ENCODE measurements at places on chromosomes 7 and 10.
A peak's percentile ranks its signal among the peaks of the same experiment; 100 is the strongest.

DNA sequence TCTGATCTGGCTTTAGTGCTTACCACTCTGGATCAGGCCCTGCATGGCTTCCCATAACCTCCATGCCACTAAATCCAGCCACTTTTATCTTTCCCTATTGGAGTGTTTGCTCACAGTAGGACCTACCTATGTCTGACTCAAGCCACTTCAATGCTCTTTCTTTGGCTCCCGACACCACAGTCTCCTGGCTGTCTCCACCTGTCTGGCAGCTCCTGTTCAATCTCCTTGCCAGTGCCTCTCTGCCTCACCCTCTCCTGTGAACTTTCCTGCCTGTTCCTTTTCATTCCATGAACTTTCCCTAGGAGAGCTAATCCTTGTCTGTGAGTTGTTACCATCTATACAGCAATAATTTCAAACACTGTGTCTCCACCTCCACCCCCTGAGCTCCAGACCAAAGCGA is 82.6 kb upstream of the UCN3 start:
- no peak for DNase-seq

DNA sequence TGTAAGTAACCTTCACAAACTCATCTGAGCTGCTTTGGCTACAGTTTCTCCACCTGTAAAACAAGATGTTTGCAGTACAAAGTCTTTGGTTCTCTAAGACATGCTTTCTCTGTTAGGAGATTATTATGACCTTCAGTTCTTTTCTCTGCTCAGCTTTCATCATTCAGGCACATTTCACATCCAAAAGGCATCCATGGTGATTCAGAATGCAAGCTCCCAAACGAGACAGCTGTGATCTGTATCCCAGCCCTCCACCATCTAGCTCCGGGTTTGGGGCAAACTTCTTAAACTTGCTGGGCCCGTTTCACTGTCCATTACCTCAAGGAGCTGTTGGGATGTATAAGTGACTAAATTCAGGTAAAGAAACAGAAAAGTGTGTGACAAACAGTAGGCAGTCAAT is 95.8 kb upstream of the COL1A2 start:
- peak; percentile 65 for DNase-seq

- no peak for DNase-seq
These were observed 15.9 kb downstream of the KPNA7 start for GRCh38 chr7:99191869-99192596.

- no peak for DNase-seq
These were observed 14.3 kb upstream of the MALSU1 start for GRCh38 chr7:23284871-23285270.

DNA sequence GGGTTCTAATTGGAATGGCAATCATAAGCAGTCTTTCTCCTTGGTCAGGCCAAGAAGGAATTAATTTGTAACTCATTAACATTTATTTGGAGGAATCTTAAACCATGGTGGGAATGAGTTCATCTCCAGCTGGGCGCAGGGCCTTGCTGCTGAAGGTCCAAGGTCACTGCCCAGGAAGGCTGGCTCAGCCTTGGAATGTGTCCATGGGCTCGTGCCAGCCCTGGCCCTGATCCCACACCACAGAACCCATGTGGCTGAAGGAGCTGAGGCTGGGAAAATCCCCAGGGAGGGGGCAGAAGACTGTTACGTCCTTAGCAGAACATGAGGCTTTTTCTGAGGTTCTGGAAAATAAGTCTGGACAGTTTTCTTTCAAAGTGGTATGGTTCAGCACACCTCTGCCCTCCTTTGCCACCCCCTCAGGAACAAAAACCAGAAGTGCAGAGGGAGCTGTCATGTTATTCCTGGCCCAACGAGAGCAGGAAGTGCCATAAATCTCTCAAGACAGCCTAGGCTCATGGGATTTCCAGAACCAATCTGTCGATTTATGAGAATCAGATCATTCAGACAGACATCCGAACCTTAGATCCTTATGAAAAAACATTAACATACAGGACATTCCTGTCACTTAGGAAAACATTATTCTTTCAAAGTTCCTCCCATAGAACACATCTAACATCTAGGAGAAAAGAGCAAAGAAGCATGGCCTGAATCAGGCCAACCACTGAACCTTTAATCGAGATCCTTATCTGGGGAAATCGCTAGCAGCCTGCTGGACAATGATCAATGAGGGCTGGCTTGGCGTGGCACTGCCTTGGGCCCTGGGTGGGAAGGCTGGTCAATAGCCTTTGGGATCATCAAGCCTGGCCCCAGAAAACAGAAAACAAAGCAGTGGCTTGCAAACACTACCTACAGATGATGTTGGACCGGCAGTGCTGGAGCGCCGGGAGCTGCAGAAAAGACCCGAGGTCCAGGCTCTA is 134.3 kb downstream of the TAX1BP1 start:
- DNase-seq = peak; percentile 13

GRCh38 chr10:118979661-118980060 is 49.9 kb upstream of the NANOS1 start:
- no peak for DNase-seq

DNA sequence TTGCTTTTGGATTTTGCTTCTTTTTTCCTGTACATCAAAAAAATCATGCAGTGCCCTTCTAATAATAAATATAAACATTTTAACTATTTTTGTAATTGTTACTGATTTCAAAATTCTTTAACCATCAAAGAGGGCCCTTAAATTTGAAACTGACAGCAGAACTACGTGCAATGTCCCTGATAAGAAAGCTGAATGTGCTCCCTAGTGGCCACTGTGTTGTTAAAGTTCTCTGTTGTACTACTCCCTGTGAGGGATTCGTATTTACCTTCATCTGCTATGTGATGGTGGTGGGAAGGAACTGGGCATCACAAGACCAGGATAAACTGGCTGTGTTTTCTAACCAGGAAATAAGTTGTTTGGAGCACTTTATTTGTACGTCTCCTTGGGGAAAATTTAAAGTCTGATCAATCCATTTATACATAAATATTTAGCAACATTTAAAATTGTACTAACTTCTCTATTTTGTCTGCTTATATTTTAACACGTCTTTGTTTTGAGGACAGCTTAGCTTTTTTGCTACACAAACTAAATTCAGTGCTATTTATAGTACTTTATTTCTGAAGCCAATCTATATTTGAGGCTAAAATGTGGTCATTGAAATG is 322.4 kb downstream of the HGF start:
- peak; percentile 31 for DNase-seq

DNA sequence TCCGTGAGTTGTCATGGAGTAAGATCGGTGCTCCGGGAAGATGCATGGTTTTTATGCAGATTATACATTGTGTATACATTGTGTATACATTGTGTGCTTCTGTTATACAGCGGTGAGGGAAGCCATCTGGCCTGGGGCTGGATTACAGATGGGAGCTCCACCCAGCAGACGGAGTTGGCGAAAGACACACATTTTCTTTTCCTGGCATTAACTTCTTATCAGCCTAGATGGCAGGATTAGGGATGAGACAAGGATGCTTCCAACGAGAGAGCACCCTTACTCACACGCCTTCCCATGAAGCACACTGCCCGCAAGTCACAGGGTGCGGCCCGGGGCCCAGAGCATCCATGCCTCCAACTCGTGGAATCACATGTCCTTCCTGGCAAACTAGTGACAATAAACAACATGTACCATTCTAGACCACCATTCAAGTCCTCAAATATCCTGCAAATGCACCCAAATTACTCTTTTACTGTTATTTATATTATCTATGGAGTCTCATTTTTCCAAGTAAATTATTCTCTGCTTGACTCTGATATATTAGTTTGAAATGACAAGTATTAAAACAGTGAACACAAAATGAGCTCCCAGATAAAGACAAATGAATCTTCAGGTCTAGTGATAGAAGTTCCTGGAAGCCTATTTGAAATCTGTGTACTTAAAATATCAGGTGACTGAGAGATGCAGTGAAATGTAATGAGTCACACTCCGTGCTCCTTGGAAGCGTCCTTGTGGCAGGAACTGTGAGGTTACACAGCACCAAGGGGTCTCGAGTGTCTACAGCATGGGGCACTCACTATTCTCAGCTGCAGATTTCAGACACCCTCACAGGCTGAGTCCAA is 29.8 kb upstream of the PPP2R2D start:
- DNase-seq = no peak

GRCh38 chr7:9718071-9718661 is 1255.5 kb upstream of the PHF14 start:
- no peak for DNase-seq

GRCh38 chr10:78049851-78050250 is 16.2 kb downstream of the RPS24 start:
- no peak for DNase-seq

DNA sequence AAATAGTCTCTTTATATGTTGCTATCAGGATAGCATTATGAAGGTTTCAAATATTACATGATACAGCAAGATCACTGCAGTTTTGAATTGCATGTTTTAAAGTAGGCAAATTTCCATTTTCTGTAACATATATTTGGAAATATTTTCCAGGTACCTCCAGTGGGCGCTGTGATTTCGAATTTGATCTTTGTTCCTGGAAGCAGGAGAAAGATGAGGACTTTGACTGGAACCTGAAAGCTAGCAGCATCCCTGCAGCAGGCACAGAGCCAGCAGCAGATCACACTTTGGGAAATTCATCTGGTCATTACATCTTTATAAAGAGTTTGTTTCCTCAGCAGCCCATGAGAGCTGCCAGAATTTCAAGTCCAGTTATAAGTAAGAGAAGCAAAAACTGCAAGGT is 299.0 kb downstream of the MALRD1 start:
- DNase-seq = no peak

DNA sequence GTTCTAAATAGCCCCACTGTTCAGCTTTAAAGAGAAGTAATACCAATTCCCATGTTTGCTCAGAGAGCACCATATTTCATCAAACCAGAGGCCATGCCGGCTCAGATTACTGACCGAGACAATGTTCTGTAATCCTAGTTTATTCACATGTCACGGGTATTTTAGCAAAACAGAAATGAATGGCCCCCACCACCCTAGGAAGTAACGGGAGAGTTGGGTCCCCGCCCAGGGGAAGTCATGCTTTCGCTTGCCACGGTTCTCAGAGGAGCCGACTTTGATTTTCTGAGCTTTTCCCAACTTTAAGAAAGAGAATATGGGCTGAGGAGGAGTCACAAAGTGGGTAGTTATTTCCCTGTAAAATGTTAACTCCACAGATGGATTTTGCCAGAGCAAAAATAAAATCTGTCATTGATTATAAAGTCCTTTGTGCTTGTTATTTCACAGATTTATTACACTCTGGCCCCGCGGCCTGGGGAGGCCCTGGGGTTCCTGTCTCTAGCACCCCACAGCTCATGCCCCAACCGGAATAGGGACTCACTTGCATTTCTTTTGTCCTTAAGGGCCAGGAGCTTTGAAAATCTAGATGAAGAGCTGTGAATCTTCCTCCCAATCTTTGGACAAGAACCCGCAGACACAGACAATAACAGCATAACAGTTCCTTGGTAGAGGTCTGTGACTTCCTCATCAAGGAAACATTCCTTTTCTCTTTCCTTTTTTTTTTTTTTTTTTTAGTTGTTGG is 3.7 kb upstream of the GDF10 start:
- no peak for DNase-seq

DNA sequence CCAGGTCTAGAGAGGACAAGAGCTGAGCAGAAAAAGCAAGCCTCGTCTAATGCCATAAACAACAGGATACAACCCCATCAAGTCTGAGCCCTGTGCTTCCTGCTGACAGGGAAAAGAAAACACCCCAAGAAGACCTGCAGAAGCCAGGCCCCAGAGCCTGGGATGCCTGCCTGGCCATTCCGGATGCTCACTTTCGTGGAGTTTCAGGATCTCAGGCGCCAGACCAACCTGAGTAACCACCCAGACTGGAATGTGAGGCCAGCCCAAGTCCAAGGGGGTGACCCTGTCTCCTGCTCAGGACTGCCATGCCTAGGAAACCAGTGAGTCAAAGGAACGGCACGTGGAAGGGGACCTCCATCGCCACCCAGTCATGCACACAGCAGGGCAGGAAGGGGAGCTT is 74.3 kb downstream of the PLXNA4 start:
- no peak for DNase-seq

DNA sequence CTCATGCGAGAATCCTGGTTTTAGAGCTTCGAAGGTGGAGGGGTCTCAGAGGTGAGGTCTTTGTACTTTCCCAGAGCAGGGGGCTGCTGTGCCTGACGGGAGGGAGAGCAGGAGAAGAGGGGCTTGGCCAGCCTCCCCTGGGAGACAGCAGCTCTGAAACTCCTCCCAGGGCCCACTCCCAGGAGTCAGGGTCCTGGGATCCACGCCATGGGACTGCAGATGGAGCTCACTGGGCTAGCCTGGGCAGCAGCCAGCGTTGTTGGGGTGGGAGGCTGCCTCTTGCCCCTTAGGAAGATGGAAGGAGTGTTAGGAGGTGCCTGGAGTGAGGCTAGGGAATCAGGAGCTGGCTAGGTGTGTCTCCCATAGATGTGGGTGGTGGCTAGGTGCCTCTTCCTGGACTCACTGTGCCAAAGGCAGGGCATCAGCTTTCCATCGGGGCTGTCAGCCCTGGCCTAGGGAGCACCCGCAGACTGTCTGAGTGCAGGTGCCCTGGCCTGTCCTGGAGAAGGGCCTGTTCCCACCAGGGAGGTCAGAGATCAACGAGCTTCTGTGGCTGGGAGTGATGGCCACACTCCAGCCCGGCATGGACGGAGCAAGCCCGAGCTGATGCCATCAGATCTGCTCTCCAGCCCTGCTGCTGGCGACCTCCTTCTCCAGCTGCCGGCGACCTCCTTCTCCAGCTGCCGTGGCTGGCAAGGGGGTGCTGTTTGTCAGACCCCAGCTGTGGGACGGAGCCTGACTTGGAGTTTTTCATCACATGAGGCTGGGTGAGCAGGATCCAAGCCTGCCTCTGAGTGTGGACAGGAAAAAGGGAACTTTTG is 111.3 kb downstream of the PTPN20 start:
- no peak for DNase-seq

DNA sequence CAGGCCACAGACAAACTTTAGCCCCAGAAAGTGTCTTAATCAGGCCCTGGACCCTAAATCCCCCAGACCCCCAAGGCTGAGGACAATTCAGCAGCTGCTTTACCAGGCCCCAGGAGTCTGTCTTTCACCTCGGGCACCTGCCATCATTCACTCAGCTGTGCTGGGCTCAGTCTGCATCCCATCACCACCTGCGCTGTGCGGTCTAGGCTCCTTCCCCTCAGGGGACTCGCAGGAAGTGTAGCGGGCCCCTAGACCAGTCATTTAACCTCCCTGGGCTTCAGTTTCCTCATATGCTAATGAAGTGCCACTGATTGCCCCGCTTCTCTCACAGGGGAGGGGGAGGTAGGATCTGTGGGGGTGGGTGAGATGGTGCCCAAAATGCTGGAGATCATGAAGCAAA is 76.4 kb upstream of the ZMIZ1 start:
- DNase-seq = no peak

DNA sequence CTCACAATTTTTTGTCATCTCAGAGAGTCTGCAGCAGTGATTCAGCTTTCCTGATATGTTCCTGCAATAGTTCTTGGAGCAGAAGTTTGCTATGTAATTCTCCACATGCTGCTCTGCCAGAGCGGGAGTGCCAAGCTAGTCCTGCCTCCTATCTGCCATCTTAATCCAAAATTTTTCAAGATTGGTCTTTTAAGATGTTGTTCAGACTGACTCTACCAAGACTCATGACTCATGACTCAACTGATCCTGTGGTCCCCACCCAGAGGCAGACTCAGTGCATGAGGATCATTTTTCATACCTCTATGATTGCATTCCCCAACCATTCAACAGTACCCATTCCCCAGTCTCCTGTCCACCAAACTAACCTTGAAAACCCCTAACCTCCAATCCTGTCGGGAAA is 470.8 kb downstream of the INHBA start:
- no peak for DNase-seq

GRCh38 chr10:97498841-97499560 is at the start of gene UBTD1:
TSS of gene UBTD1 (plus strand) at chr10:97498924. CDS start at chr10:97499204, 280 bp downstream.
- DNase-seq = peak; percentile 16

GRCh38 chr10:77284797-77285196 is 352.8 kb downstream of the KCNMA1 start:
- no peak for DNase-seq
